ENCODE measurements at places on chromosomes 2 and 18. TPM values are rescaled to one million over a fixed set of nuclear protein-coding genes. Genes with fewer than 3 reads are reported as not detected.

The DSG1 gene
- total RNA-seq: not detected

The REG3G gene
- not detected for total RNA-seq

The NXPH2 gene
- 1.7 TPM for total RNA-seq

GRCh38 chr2:207933396-207934065 is 91.8 kb downstream of the PLEKHM3 start:
- H3K27me3 ChIP-seq: no peaks in the 10 kb centered on the region
- DNase-seq: no peak
- H3K27ac ChIP-seq: peak overlapping the region; percentile 82
- H3K4me1 ChIP-seq: no peaks in the 10 kb centered on the region
- H3K36me3 ChIP-seq: no peaks in the 10 kb centered on the region
- H3K4me3 ChIP-seq: no peak overlapping the region

DNA sequence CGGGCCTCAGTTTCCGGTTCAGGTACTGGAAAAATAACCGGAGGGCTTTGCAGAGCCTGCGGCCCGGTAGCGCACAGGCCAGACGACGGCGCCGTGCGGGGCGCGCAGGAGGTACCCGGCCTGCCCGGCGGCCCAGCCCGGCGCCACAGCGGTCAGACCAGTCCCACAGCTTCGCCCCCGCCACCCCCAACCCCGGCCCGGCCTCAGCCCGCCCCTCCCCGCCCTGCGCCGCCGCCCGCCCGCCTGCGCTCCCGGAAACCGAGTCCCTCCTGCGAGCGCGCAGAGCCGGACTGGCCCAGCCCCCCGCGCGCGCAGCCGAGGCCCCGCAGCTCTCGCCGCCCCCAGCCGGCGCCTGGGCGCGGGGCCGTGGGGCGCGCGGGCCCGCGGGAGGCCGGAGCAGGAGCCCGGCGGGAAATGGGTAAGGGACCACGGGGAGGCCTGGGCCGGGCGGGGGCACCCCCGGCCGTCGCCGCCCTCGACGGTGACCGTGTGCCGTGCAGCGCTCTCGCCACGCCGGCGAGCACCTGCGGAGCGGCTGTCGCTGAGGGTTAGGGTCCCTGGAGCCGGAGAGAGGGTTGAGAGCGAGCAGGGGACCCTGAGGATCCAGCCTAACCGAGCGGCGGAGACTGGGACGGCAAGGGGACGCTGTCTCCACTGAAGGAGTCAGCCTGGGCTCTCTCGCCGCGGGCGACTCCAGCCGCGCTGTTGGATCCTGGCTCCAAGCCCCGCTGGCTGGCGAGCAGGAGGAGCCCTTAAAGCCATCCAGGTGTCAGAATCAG is 16.5 kb upstream of the PSD4 start:
- DNase-seq: no peak
- H3K27ac ChIP-seq: no peak overlapping the region
- no peaks in the 10 kb centered on the region for H3K36me3 ChIP-seq

DNA sequence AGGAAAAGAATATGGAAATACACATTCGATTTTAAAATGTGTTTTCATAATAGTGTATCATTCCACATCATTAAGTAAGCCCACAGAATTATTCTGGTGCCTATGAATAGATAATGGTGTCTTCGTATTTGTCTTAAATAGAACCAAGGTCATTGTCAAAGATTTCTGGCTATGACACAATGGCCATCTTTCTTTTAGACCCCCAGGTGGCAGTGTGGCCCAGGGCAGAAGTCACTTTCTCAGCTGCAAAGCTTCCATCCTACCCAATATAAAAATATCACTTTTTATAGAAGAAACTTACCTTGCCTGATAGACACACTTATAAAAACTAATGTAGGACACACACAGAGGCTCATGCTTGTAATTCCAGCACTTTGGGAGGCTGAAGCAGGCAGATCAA is 57.5 kb downstream of the ZRANB3 start:
- no peaks in the 10 kb centered on the region for H3K36me3 ChIP-seq
- no peak overlapping the region for H3K27ac ChIP-seq
- H3K27me3 ChIP-seq: no peaks in the 10 kb centered on the region

- no peak for DNase-seq
- H3K4me1 ChIP-seq: peaks cover 4% of the 10 kb centered on the region
- H3K27ac ChIP-seq: no peak overlapping the region
- H3K4me3 ChIP-seq: no peak overlapping the region
These were observed 18.6 kb downstream of the THAP4 start for GRCh38 chr2:241618296-241618805.

DNA sequence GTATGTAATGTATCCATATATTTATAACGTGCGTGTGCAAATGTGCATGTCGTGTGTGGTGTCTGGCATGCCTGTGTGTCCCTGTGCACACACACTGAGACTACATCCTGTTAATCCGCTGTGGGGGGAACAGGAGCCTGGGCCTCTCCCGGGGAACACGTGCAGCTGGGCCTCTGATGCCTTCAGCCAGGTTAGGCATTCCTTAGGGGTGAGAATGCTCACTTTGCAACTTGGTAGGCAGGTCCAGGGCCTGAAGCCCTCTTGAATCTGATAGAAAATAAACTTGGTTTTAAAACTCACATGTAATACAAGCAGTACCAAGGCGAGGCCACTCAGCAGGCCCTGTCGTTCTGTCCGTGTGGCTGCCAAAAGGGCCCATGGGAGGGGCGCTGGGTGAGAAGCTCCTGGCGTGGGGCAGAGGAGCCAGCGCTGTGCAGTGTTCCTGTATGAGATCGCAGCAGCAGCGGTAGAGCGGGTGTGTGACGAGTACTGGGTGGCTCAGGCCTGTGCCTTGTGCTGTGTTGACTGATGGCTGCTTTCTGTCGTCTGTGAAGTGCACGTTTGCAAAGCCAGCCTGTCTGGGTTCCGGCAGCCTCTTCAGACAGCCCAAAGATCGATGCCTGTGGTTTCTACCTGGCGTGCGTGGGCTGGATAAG is 16.2 kb downstream of the SALL3 start:
- no peaks in the 10 kb centered on the region for H3K4me1 ChIP-seq
- H3K27ac ChIP-seq: no peak overlapping the region
- no peak for DNase-seq

DNA sequence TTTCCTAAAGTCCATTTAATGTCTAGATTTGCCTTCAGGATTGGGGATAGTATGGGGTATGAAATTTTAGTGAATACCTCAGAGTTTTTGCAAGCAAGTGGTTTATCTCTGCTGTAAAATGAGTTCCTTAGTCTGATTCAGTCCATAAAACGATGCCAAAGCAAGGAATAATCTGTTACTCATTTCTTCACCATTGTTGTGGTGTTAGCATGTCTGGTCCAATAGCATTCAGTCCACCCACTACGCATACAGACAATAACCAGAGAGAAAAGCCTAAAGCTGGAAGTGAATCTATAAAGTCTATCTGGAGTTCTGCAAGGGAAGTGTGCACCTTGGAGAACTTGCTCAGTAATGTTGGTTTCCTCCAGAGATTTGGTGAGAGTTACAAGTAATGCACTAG is 12.9 kb upstream of the DPP4 start:
- H3K4me1 ChIP-seq: peaks cover 3% of the 10 kb centered on the region
- H3K27ac ChIP-seq: no peak overlapping the region
- no peaks in the 10 kb centered on the region for H3K36me3 ChIP-seq
- no peaks in the 10 kb centered on the region for H3K27me3 ChIP-seq
- DNase-seq: no peak

The ZNF521 gene
- total RNA-seq: 18.5 TPM
